ENCODE measurements at places on chromosomes 5 and 9. TPM values are rescaled to one million over a fixed set of nuclear protein-coding genes. Genes with fewer than 3 reads are reported as not detected.

Gene STARD4
- total RNA-seq = 93.4 TPM

Gene IFNK
- total RNA-seq = not detected

Gene OR1B1
- total RNA-seq = not detected

Gene SLC24A2
- not detected for total RNA-seq

Gene IL9
- total RNA-seq = not detected

Gene SLC45A2
- not detected for total RNA-seq

Gene LCN9
- total RNA-seq = not detected

Gene OTP
- total RNA-seq = not detected

Gene ADCY2
- total RNA-seq = 0.15 TPM
